Lung microvascular endothelial cell (primary cell): ENCODE measurements at places on chromosomes 2 and 18.

DNA sequence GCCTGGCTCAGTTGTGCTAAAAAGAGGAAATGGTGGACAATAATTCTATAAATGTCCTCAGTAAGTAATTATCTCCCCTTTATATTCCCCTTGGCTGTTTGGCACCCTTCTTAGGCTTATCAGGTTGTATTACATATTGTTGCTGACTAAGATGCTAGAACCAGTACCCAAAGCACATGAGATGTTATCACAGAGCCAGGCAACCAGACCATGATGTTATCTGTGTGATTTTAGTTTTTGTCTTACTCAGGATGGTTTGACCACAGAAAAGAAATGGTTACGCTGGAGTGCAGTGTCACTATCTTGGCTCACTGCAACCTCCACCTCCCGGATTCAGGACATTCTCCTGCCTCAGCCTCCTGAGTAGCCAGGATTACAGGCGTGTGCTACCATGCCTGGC, 15.2 kb downstream of the R3HDM1 start:
- DNase-seq, result no peak

- no peak for DNase-seq
These were observed 75.6 kb downstream of the ICOS start for GRCh38 chr2:204012072-204012653.

- no peak for DNase-seq
These were observed 33.4 kb downstream of the YPEL5 start for GRCh38 chr2:30180226-30180625.

- no peak for DNase-seq
These were observed 11.3 kb upstream of the ARHGEF4 start for GRCh38 chr2:130825231-130825965.

- DNase-seq, result no peak
These were observed 113.2 kb downstream of the TSN start for GRCh38 chr2:121868652-121869051.

GRCh38 chr18:46485675-46486194, 171.3 kb downstream of the LOXHD1 start:
- no peak for DNase-seq

DNA sequence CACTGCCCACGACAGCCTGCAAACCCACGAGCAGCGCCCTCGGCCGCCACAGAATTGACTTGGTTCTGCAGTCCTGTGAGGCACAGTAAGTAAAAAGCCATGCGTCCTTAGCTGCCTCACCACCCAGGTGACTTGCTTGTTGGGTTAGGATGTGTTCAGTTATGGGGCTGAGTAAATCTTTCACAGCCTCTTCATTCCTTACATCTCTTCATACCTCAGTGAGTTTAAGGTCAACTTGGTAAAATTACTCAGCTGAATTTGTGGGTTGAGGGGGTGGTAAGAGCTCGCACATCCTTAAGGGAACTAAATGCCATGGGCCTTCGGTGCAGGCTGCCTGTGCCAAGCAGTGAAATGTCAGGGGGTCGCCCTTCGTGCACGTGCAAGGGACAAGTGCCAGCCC, 165.2 kb upstream of the ALKAL2 start:
- DNase-seq, result no peak
